H4 (cell line): ENCODE measurements at places on chromosomes 7 and 10. TPM values are rescaled to one million over a fixed set of nuclear protein-coding genes. Genes with fewer than 3 reads are reported as not detected.
A peak's percentile ranks its signal among the peaks of the same experiment; 100 is the strongest.

- no peak for DNase-seq
These were observed 37.1 kb downstream of the SNX10 start for GRCh38 chr7:26328498-26329390.

GRCh38 chr7:47513741-47514241, 68.1 kb downstream of the TNS3 start:
- peak; percentile 92 for DNase-seq

- DNase-seq, result no peak
These were observed 1.1 kb upstream of the MOGAT3 start for GRCh38 chr7:101201695-101202602.

- DNase-seq, result no peak
These were observed 4.3 kb downstream of the SHH start for GRCh38 chr7:155807789-155808548.

- no peak for DNase-seq
These were observed 6.1 kb upstream of the VGF start for GRCh38 chr7:101171442-101171837.

- DNase-seq, result no peak
These were observed 5.9 kb downstream of the AGR3 start for GRCh38 chr7:16875861-16876260.

Gene SLC16A12
- total RNA-seq, result 0.08 and 0.12 TPM in 2 replicates

DNA sequence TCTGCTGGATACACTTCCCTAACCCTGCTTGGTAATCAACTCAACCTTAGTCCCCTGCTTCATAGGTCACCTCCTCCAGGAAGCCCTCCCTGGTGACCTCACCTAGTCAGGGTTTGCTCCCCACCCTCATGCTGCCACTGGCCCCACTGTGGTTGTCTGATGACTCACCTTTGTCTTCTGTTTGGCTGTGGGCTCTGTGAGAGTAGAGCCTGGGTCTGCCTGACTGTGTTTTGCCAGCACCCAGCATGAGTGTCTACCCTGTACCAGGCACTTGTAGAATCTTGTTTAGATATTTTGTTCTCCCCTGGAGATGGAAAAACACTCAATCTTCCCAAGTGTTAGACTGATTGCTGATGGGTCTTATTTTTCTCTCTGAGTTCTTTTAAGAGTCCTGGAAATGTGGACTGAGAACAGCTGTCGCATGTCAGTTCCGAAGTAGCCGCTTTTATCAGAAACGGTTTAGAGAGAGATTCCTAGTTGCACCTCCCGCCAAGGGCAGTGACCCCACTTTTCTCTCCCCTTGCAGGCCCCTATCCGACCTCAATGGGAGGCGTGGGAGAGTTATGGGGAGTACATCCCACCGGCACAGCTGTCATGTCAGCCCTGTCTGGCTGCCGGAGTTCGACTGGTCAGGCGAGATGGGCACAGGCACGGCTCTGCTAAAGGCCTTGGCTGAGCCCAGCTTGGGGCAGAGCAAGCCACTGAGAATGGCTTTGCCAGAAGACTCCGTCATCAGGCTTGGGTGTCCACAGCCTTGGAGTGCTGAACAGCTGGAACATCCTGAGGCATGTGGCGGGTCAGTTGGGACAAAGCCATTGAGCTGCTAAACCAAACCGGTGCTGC, 134.3 kb downstream of the GRK5 start:
- peak; percentile 41 for DNase-seq

- DNase-seq, result no peak
These were observed 835 bp upstream of the COL28A1 start for GRCh38 chr7:7536396-7537019.

- DNase-seq, result no peak
These were observed 118.9 kb downstream of the LRRC18 start for GRCh38 chr10:48820699-48821098.

GRCh38 chr10:77149706-77150105, 487.9 kb downstream of the KCNMA1 start:
- DNase-seq, result no peak

GRCh38 chr10:119159332-119159731, 6.2 kb downstream of the SFXN4 start:
- DNase-seq, result no peak

- no peak for DNase-seq
These were observed 489.2 kb downstream of the MDFIC start for GRCh38 chr7:115410972-115411686.

- no peak for DNase-seq
These were observed 616.4 kb upstream of the MGMT start for GRCh38 chr10:128850647-128851046.

DNA sequence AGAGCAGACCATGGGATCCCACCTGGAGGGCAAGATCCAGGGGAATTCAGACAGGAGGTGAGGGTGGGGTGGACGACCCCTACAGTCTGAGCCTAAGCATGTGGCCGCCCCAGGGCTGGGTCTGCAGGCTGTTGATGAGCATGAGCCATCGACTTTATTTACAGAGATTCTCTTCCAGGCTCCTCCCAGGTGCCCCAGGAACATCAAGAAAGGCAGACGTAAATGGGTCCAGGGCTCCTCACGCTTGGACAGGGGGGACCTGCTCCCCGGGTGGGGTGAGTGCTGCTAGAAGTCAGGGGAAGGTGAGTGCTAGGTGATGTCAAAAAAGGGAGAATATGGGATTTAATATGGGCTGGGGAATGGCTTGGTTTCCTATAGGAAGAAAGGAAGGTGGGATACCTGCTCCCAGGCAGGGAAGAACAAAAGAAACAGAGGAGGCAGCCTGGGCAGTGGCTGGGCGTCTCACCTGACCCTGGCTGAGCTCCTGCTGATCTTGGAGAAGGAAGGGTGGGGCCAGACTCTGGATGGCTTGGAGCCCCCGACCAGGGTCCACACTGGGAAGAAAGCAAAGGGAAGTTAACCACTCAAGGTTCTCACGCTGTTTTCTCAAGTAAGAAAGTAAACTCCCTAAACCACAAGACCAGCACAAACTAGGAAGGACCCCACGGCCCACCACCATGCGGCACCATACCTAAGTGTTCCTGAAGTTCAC, 162.1 kb upstream of the SHH start:
- DNase-seq, result no peak

Gene MACC1
- total RNA-seq, result 0.46 and 0.53 TPM in 2 replicates

DNA sequence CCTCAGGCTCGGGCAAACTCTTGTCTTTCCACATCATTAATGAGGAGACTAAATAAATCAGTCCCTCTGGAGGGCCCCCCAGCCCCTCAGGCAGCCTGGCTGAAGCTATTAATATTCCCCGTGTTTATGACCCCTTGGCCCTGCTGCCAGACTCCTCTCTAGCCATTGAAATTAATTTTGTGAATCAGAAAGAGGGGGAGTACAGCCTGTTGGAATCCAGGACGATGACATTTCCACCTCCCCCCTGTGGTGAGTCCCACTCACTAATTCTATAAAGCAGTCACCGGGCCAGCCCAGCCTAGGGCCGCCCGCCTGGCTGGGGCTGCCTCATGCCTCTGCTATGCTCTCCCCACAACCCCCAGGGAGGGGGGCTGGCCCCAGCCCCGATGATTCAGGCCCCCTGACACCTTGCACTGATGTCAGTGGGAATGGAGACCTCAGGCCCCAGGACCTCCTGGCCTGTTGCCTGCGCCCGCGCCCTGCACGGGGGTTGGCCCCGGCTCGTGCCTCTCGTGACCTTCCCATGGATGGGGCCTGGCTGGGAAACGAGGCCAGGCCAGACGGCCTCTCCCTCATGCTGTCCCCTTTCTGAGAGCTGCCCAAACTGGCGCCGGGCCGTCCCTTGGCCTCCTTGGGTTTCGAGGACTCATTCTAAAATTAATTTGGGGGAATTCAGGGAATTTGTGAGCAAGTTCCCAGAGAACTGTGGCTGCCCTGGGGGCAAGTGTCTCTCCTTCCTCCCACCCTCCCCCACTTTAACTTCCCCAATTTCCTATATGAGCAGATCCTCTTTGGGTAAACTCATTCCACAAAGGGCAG, 34.0 kb downstream of the TMEM270 start:
- peak; percentile 70 for DNase-seq

Gene LEP
- total RNA-seq, result not detected in 2 replicates

GRCh38 chr10:65805993-65806392, 1119.8 kb upstream of the LRRTM3 start:
- peak; percentile 13 for DNase-seq

- DNase-seq, result no peak
These were observed 8.1 kb downstream of the TMEM120A start for GRCh38 chr7:75986147-75986781.

DNA sequence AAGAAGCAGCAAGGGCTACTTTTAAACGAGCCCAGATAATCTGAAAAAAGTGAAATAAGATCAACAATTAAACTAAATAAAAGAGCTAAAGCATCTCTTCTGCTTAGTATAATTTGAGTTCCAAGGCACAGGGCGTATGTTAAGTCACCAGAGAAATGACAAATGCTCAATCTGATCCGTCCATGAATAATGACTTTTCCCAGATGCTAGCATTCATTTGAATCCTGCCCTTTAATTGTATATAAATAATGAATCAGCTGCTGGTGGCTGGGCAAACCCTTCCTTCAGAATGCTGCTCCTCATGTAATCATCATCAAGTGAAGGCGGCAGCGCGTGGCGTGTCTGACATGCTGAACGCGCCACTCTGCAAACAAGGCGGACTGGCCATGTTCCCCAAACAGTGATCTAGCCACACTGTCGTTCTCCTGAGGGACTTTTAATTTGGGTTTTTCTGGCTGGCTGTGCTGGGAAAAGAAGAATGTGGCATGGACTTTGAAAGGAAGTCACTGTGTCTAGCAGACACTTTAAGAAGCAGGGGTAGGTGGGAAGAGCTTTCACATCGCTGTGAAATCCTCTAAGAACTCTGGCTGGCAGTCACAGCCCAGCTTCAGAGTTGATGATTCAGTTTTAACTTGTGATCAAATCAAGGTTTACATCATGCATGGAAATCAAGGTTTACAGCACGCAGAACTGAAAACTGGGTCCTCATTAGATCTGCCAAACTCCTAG, 70.7 kb downstream of the BEND7 start:
- DNase-seq, result no peak
